ENCODE measurements at places on chromosomes 12 and 14.

DNA sequence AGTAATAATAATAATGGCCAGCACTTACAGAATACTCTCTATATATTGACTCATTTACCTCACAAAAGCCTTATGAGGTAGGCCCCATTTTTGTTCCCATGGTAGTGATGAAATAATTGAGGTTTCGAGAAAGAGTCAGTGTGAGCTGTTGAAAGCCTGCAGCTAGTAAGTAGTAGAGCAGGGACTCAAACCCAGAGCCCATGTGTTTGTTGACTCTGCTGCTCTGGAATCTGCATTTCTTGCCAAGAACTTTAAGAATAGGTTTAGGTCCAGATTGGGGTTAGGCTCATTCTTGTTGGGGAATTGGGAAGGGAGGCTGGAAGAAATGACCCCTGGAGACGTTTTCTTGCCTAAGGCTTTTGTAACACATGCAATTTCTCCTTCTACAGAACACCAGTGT, 27.9 kb downstream of the DYRK4 start:
- DNase-seq, result no peak

DNA sequence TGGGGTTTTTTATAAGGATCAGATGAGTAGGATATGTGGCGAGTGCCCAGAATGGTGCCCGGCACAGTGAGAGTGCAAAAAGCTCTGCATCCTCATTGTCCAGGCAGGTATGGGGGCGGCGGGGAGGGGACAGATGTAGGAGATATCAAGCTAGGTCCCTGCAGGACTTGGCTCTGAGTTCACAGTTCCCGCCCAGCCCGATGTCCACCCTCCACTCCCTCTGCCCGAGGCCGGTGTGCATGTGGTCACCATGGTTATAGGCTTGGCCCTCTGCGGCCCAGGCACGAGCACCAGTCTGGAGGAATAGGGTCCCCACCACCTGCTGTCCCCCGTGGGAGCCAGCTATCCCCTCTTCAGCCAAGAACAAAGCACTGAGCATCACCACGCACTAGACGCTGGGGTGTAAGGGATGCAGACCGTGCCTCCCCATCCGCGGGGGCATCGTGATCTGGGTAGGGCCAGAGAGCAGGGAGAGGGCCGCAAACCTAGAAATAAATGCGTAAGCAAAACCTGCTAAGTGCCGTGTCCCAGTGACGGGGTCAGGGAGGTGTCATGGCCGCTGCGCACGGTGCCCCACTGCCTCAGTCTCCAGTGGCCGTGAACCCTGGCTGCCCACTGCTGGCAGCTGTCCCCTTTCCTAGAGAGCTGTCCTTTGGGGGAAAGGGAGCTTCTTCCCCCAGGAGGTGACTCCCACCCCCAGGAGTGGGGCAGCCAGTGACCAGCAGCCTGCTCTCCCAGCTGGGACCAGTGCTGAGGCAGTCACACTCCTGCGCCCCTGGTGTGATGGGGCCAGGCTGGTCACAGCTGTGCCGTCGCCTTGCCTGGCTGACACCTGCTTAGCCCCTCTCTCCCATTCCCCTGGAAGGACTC, 12.0 kb downstream of the RFLNA start:
- no peak for DNase-seq

DNA sequence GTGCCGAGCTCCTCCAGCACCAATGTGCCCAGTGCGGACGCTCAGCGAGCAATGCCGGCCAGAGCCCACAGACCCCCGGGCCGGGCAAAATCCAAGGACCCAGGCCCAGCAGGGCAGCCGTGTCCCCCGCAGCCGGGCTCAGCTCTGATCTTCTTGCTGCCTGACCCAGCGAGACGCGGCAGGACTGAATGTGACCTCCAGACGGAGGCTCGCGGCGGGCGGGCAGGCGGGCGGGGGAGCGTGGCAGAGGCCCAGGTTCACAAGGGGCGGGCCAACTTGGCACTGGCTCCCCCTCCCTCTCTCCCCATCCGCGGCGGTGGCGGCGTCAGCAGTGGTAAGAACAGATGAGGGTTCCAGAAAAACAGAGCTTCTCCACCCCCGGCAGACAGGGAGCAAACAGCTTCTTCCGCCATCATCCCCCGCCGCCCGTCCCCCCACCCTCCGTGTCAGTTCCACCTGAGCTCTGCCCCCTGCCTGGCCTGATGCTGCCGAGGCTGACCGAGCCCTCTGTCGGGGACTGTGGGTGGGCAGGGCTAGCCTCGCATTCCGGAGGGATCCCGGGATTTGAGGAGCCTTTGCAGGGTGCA, 94.3 kb downstream of the RFLNA start:
- peak; percentile 84 for DNase-seq

- no peak for DNase-seq
Measured at GRCh38 chr12:125332900-125333299, 267.7 kb downstream of the AACS start.
